GM23338 (cell line): ENCODE measurements at places on chromosomes 7 and 10. TPM values are rescaled to one million over a fixed set of nuclear protein-coding genes. Genes with fewer than 3 reads are reported as not detected.

Gene CHRM2
- total RNA-seq, result 0.35 TPM in 2 replicates

Gene TM9SF3
- 72.5 and 82.7 TPM in 2 replicates for total RNA-seq

DNA sequence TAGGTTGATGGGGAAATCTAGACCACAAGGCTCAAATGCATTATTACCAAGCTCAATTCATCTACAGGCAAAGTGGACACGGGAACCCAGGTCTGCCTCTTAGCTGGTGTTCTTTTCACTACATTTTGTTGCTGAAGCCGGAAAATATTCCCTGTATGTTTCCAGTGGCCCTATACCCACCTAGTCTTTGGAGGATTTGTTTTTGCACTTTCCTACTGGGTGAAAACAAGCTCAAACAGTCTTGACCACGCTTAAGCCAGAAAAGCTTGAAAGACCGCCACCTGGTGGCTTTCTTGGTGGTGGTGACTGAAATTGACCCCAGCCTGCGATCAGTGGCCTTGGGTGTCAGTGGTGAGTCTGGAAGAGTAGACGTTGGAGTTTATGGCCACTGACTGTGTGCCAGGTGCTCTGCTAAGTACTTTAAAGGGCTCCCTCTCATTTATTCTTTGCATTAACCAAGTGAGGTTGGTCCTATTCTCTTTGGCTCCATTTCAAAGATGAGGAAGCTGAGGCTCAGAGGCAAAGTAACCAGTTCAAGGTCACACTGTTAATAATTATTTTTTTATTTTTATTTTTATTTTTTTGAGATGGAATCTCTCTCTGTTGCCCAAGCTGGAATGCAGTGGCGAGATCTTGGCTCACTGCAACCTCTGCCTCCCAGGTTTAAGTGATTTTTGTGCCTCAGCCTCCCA is 11.1 kb upstream of the CRTAC1 start:
- H3K4me3 ChIP-seq, result no peak overlapping the region
- no peak overlapping the region for H3K27ac ChIP-seq
- H3K36me3 ChIP-seq, result no peaks in the 10 kb centered on the region
- peak; percentile 89 for DNase-seq

Gene RTKN2
- total RNA-seq, result 23.6 and 25.4 TPM in 2 replicates

DNA sequence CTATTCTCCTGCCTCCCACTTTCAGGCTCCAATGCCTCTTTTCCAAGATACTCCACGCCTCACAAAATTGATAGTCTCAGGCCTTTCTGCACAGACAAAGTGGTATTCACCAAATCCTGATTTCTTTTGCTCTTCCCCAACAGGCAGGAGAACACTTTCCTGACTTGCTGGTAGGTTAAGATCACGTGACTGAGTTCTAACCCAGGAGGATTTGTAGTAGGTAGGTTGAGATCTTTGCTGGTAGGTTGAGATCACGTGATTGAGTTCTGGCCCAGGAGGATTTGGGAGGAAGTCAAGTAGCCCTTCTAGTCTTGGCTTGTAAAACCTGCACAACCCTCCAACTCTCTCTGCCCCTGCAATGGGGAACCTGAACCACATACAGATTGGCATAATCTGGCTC is 741.5 kb downstream of the TYW1 start:
- H3K27ac ChIP-seq, result no peak overlapping the region
- no peaks in the 10 kb centered on the region for H3K4me1 ChIP-seq
- no peaks in the 10 kb centered on the region for H3K27me3 ChIP-seq
- H3K36me3 ChIP-seq, result no peaks in the 10 kb centered on the region
- H3K4me3 ChIP-seq, result no peak overlapping the region

DNA sequence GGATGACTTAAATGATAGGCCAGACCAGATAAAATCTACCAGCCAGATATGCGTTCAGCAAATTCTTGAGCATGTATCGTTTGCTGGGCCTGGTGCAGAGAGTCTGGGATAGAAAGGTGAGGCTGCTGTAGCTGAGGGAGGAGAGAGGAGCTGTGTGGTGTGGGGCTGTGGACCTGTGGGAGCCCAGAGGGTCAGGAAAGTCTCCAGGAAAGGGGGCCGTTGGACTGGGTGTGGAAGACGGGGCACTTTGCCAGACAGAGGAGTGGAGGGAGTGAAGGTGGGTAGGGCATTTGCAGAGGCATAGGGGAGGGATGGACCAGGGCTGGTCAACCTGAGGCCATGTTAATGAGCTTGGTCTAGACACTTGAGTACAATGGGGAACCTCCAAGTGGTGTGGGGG is 124.7 kb upstream of the UNC5B start:
- no peaks in the 10 kb centered on the region for H3K27me3 ChIP-seq
- H3K4me3 ChIP-seq, result no peak overlapping the region
- DNase-seq, result no peak
- no peak overlapping the region for H3K27ac ChIP-seq

DNA sequence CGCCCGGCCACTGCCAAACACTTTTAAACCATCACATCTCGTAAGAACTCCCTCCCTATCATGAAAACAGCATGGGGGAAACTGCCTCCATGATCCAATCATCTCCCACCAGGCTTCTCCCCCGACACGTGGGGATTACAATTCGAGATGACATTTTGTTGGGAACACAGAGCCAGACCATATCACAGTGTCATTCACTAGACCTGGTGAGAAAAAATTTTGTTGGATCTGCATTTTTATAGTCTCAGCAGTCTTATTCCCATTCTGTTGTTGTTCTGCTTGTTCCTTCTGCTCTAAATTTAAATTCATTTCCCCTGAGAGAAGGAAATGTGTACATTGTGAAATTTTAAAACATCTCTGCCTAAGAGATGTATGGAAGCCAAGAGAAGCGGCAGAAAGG is 4.8 kb upstream of the MKLN1 start:
- H3K27me3 ChIP-seq, result no peaks in the 10 kb centered on the region
- no peak overlapping the region for H3K4me3 ChIP-seq
- no peaks in the 10 kb centered on the region for H3K36me3 ChIP-seq
